ENCODE measurements at places on chromosomes 1 and 21.

- no peak for DNase-seq
These were observed 669.8 kb upstream of the B3GALT2 start for GRCh38 chr1:193856261-193856660.

GRCh38 chr1:101453844-101454243, 217.0 kb downstream of the S1PR1 start:
- DNase-seq: no peak

- DNase-seq: no peak
These were observed 412.5 kb upstream of the ADAMTS5 start for GRCh38 chr21:27379354-27379753.

- no peak for DNase-seq
These were observed 17.0 kb downstream of the MFN2 start for GRCh38 chr1:11997081-11997850.

DNA sequence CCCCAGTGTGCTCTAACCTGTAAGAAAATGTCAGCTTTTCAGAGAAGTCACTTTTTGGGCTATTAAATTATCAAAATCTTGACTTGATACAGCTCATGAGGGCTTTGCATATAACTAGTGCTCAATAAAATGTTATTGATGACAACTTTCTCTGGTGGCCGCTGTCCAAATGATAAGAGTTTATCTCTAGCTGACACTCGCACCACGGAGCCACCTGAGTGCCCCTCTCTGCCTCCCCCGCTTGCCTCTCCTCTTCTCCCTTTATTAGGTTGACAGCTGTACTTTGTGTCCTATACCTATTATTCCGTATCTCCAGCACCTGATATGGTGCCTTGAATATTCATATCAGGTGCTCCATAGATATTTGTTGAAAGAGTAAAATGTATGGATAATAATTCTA, 82.8 kb downstream of the PHTF1 start:
- no peak for DNase-seq

GRCh38 chr1:228006034-228006785, 588 bp upstream of the WNT3A start:
- no peak for DNase-seq

- DNase-seq: no peak
These were observed 194.9 kb downstream of the DYRK1A start for GRCh38 chr21:37561506-37561905.

DNA sequence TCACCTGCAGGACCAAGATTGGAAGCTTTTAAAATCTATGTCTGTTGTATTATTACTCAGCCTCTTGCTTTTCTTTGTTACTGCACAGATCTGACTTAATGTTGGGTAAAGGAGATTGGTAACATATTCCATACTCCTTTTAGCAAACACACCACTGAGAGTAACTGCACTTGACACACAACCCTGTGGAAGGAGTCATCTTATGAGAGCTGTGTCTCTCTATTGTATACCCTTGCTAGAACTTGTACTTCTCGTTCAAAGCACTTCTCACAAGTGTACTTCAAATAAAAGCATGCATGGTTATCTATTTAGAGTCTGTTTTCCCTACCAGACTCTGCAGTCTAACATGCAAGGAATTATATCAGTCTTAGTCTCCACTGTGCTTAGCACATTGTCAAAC, 813.4 kb downstream of the ADGRL2 start:
- DNase-seq: no peak

- DNase-seq: no peak
These were observed 93.8 kb upstream of the AKT3 start for GRCh38 chr1:243943671-243944428.

- DNase-seq: no peak
These were observed 30.3 kb downstream of the UBASH3A start for GRCh38 chr21:42433946-42434551.

DNA sequence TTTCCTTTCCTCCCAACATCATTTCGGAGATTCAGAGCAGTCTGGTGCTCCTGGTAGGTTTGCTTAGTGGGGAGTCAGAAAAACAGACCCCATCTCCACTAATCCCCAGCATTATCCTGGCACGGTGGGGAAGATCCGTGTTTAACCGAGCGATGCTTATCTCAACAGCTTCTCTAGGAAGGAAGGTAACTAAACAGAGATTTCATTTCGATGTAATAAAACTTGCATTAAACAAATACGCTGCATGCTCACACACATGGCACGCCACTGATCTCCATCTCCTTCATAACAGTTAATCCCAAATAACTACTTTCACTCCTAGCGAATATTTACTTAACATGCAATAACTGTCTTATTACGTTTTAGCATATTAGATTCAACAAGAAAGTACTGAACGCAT, 144.6 kb upstream of the CD34 start:
- DNase-seq: no peak

DNA sequence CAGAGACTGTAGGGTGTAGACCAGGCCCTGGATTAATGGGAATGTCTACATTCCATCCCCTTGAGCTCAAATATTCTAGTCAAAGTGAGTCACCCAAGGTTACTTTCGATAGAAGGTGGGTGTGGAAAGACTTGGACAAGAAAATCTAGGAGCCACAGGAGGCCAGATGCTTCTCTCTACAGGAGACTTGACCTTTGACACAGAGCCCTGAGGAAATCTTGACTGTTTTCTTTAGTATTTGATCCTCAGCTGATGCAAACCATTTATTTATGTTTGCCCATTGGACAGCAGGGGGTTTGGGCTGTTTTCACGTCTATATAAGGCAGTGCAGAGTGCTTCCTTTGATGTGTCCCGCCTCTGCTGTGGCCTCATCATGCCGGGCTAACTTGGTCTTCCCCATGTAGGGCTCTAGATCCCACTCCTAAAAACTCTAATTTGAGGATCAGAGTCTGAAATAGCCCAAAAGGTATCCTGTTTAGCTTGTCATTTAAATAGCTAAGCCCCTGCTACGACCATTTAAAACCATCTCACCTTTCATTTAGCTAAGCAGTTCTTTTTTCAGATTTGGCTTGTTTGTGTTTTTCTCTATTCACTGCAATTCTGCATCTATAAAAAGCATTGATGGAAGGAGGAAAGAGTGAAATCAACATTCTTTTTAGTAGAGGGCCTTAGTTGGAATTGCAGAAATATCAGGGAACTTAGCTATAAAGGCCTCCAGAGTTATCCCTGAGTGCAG, 15.5 kb upstream of the MAP3K7CL start:
- DNase-seq: no peak

DNA sequence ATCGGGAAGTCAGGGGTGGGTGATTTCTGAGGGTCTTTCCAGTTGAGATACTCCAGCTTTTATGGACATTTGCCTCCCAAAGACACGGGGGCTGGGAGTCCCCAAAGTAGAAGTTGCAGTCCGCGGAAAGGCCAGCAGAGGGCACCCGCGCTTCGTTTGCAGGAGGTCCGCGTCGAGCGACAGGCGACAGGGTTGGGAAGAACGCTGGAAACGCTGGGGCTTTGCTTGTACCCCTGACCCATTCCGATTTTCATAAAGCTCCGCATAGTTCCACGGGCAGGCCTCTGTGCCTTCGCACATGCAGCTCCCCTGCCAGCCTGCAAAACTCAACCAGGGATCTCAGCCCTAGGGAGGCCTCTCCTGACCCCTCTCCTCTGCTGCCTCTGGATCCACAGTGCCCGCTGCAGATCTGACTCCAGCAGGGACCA, 44.2 kb upstream of the LAPTM5 start:
- DNase-seq: peak; percentile 44

DNA sequence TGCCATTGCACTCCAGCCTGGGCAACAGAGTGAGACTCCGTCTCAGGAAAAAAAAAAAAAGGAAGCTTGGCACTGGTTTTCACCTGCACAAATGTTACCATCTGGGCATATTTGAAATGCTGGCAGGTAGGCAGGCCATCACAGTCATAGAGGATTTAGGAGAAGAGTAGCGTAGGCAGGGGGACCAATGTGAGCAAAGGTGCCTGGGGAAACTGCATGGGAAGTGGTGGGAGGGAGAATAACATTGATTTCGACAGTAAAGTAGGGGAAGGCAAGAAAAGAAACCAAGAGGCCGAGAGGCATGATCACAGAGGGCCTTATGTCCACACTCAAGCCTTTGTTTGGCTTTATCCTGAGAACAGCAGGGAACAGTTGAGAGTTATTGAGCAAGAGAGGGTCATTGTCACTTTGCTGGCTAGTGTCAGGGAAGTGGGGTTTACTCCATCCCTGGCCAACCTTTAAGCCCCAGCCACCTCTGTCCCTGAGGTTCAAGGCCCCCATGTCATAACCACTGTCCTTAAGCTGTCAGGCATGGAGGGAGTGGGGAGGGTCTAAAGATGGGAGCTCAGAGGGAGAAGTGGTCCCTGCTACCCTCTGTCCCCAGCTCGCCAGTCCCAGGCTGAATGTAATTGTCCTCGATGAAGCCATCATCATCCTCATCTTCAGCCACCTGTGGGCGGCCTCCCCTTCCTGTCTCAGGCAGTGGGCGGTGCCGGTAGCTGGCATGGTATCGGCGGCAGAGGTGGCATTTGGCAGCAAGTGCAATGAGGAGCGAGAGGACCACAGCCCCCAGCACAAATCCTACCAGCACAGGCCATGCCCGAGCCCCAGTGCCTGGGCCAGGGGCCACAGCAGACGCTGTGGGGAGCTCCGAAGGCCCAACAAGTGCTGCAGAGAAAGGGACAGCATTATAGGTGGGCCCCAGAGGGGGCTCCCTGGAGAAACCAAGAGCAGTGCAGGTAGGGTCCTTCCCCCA, 2.9 kb downstream of the C1orf210 start:
- DNase-seq: no peak

- no peak for DNase-seq
These were observed 426.5 kb upstream of the CAMK1G start for GRCh38 chr1:209156991-209157390.

DNA sequence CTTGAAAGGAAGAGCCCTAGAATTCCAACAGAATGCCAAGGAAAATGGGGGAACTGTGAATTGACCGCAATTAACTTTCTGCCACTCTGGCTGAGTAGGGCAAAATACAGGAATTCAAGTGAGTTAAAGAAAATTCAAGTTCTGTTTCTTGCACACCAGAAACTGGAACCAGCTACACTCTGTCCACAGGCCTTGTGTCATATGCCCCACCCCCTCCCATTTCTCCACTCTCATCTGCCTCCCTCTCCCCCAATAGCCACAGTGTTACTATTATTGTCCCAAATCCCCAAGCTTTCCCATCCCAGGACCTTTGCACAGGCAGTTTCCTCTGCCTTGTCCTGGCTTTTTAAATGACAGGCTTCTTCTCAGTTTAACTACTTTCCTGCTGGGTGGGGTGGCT, 4.3 kb upstream of the STK40 start:
- no peak for DNase-seq

DNA sequence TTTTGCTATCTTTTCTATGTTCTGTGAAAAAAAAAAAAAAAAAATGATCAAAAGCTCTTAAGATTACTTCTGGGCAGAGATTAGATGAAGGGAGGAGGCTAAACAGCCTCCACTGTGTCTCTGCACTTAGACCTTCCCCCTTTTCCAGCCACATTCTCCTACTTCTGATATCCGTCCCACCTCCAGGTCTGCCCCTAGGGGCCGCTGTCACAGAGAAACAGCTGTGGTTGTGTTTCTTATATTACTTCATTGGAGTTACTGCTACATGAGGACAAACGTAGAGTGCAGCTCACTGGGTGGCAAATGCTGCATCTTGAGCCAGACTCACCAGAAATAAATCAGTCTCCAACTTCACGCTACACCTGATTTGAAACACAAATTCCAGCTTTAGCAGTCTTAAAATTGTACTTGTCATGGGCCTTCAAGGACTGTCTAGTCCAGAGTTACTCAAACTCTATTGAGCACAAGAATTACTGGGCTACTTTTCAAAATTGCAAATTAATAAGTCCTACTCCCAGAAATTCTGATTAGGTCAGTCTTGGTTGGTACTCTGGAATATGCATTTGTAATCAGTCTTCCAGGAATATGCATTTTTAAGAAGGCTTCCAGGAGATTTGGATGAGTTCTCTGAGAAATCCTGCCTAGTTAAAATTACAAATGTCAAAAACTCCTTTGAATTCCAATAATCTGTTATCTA, 125.2 kb upstream of the PTBP2 start:
- no peak for DNase-seq

- no peak for DNase-seq
These were observed 139.4 kb downstream of the LRRC7 start for GRCh38 chr1:69707103-69707502.

DNA sequence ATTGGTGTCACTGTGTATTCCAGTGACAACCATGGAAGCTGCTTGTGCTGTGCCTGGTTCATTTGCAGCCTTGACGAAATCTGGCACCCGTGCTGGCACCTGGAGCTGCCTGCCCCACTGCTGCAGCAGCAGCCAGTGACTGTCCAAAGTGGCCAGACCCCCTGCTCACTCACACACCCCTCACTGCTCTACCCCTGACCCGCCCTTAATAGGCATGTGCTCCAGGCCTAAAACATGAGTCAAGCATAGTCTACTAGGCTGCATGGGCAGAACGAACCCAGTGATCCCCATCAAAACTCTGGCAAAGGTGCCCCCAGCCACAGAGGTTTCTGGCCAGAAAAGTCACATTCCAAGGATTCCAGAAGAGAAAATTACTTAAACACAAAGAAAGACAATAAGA, 7.7 kb downstream of the PRAMEF1 start:
- no peak for DNase-seq

GRCh38 chr1:7670334-7671145, 100.6 kb upstream of the VAMP3 start:
- DNase-seq: no peak
